ENCODE measurements at places on chromosomes 7 and 10.
A peak's percentile ranks its signal among the peaks of the same experiment; 100 is the strongest.

DNA sequence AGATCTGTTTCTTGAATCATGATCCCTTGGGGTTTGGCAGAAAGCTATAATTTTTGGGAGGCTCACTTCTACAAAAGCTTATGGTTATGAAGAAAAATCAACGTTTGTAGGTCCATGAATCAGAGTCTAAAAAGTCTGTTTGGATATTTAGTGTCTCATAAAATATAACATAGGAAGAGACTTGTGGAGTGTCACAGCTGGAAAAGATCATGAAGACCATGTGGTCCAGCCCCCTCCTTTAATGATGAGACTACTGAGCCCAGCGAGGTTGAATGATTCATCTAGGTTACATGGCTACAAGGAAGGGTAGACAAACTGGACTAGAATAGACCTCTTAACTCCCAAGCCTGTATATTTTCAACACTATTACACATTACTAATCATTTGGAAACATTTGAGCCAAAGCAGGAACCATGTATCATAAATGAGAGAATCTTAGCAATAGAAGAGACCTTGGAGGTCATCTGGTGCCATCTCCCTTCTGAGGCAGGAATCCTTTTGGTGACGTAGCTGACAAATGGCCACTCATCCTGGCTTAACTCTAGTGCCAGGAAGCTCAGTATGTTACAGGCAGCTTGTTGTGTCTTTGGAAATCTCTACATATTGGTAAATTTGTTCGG is 152.5 kb downstream of the CREB5 start:
- DNase-seq: no peak

DNA sequence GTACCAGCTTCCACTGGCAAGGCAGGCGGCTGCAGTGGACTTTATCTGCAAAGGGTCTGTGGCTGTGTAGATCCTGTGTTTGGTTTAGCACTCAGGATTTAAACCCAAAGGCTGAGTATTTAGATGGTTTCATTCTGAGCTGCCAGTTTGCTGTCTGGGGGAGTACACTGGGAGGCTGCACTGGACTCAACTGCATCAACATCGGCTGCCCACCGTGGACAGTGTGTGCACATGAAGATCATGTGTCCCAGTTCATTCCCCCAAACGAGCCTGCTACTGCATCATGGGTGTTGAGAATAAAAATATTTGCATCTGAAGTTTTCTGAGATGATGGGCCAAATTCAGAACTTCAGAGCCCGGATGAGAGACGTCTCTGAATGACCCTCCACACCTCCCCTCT is 328.6 kb upstream of the SHH start:
- DNase-seq: no peak

DNA sequence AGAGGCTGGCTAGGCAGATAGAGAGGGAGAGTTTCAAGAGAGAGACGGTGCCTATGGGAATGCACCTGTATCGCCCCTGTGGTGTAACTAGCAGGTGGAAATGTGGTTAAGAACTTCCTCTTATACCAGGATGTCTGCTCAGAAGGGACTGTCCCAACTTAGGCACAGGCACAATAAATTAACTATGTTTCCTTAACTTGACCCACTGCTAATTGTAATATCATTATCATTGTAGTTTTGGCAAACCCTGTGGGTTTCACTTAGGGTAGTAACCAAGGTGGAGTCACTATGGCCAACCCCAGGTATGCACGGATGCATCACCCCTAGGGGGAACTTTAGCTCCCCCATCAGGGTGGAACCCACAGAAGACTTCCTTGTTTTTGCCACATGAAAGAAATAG is 455.7 kb downstream of the DGKB start:
- DNase-seq: no peak

DNA sequence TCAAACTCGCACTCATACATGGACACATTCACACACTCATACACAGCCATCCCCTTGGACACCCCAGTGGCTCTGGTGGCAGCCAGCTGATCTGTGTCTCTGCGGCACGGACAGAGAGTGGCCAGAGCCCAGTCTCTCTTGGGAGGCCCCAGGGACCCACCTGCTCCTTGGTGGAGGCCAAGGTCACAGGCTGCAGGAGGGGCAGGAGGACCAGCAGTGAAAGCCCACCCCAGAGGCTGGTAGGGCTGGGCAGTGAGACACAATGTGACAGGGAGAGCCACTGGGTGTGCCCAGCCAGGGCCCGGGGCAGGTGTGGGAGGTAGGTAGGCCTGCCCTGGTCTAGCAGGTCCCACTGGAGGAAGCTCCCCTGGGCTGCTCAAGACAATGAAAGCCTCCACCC is 18.5 kb downstream of the SHH start:
- DNase-seq: no peak

DNA sequence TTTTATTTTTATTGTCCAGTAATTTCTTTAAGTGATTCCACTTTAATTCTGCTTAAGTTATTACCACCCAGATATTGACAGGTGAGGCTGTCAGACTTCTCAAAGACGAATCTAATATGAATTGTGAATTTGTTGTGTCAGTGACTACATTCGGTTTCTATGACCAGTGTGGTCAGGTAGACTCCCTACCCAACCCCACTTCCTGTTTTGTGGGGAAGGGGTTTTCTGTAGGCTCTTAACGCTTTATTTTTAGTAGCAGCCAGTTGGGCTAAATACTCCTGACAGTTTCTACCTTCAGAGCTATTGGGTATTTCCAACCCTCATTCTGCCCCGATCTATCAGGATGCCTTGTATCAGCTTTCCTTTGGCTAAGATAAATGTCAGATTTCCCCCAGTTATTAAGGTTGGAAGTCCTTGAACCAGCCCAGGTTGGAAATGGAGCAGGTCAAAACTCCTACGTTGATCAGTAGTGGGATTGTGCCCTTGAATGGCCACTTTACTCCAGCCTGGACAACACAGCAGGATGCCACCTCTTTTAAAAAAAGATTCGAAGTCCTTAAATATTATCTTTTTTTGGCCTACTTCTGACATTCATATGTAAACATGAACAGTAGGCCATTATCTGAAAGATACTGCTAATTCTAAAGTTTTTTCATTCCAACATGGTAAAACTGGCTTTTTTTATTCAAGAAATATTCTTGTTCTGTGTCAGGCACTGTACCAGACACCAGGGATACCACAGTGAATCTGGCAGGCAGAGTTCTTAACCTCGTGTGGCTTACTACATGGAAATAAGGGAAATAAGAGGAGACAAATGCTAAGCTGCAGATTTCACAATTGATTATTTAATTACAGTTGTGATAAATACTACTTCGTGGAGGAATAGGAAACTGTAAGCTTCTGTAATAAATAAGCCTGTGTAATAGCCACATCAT is 133.3 kb upstream of the SAMD8 start:
- peak; percentile 7 for DNase-seq

GRCh38 chr7:73451780-73452398 is 18.3 kb downstream of the FZD9 start:
- peak; percentile 41 for DNase-seq
